Ovary (tissue), 10 donors: ENCODE measurements at places on chromosomes 4 and X. TPM values are rescaled to one million over a fixed set of nuclear protein-coding genes. Genes with fewer than 3 reads are reported as not detected.

POLN gene
- 4.6 TPM for total RNA-seq

SLC10A3 gene
- 34.1 TPM for total RNA-seq

NUDT10 gene
- 14.0 TPM for total RNA-seq

DNA sequence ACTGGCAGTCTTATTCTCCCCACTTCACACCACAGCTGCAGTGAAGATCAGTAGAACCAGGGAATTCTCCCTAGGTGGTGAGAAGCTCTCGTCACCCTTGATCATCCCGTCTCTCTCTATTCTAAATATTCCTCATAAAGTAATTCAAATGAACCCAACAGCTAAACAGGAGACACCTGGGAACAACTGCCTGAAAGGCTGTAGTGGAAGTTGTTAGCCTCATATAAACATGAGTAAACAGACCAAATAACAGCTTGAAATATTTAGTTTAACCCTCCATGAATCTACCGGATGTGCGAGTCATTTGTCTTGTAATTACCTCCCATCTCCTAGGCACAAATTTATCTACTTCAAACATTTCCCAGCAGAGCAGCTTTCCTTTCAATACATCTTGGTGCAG, 30.4 kb upstream of the APELA start:
- no peak for DNase-seq

DNA sequence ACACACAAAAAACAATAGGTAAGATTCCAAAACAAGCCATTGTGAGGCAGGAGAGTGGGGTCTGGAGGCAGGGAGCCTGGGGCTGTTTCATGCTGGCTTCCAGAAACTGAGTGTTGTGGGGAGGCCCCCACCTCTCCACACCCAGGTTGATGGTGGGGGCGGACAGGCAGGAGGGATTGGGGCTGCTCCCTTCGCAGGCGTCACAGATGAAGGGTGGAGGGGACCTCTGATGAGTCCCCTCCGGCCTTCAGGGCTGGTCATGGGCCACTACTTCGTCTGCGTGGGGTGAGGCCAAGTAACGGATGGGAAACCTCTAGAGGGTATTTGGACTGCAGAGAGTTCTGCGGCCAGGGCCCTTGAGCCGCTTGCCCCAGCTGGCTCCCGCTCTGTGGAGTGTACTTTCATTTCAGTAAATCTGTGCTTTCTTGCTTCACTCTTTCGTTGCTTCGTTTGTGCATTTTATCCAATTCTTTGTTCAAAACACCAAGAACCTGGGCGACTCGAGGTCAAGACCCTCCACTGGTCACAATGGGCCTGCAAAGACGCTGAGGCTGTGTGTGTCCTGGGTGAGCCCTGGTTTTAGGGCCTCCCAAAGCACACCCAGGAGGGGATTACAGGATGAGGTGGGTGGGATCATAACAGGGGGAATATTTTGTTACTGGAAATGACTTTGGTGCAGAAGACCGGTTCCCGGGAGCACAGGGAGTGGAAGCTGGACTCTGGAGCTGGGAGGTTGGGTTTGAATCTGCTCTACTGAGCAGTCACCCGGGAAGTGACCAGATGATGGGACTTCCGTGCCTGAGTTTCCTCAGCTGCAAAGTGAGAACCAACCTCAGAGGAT, 83.7 kb upstream of the ADRA2C start:
- DNase-seq, result no peak

DNA sequence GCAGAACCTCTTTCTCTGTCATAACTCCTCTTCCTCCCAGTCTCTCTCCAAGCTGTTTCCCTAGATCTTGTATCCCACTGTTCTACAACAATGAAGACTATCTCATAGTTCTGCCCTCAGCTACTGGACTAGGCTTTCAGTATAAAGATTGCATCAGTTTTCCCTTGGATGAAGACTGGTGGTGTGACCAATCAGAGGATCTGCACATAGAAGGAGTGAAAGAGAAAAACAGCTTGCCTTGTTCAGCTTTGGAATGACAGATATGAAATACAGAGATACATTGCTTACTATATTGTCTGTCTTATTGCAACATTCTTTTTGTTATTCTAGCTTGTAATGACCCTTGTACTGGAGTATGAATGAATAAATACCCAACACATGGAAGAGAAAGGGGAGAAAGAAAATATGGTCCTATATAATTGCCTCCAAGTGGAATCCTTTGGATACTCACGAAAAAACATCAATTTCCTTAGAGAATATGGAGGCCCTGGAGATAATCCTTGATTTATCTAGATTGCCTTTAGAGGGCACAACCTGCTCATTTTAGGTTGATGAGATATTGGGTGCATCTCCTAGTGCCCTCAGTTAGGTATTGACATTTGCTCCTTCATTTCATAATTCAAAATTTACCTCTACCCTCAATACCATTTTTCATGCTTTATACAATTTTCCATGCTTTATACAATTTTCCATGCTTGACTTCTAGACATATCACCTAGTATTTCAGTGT, 395.8 kb downstream of the NAF1 start:
- DNase-seq, result no peak

DNA sequence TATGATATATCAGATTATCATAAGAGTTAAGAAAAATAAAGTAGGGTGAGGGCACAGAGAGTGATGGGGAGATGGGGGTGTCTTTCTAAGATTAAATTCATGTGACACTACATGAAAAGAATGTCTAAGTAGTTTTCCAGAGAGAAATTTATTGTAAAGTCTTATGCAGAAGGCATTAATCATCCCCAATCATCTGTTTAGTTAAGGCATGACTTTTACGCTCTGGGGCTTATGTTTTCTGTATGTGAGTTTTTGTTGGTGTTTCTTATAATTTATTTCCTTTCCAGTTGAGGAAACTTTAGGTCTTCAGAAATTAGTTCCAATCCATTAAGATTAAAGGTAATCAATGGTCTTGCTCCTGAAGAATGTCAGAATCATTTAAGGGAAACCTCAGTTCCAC, 383.0 kb upstream of the GALNT7 start:
- no peak for DNase-seq

GRCh38 chrX:54452920-54453319, 12.7 kb downstream of the TSR2 start:
- DNase-seq, result no peak

- DNase-seq, result no peak
These were observed 58.6 kb upstream of the MSX1 start for GRCh38 chr4:4800646-4801408.

DNA sequence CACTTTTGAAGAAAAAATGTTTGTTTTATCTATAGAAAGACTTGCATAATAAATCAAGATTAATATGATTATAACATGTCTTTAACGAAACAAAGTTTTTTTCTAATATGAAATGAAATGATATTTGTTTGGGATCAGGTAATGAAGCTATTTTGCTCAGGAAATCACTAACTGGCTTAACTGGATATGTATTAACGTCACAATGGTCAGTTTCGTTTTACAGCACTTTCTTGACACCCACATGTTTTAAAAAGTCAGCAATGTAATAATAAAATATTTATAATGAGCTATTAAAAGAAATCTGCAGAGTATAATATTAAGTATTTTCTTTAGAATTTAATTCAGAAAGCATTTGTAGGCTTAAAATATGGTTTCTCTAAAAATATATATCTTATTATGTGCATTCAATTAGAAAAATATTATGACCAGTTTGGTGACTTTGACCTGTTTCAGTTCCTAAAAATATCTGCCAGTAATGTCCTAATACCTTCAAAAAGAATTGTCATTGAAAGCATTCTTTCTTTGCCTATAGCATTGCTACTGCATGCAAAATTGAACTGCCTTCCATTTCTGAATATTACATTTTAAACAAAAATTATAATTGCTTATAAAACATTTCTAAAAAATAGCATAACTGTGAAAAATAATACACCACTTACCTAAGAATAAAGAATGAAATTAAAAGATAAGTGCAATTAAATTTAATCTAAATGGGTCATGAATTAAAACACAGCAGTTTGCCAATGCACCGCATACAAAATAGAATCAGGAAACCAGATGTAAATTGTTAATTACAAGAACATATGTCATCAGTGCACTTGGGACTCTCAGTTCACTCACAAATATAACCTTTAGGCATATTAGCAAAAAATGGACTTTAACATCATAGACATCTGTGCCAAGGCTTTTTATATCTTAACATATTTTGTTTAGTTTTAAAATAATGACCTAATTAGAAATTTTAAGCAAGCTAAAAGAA, 31.6 kb downstream of the TIGD2 start:
- DNase-seq, result no peak

GRCh38 chrX:41956027-41956426, 32.7 kb upstream of the CASK start:
- DNase-seq, result no peak
